ENCODE measurements at places on chromosomes 1 and 21.

DNA sequence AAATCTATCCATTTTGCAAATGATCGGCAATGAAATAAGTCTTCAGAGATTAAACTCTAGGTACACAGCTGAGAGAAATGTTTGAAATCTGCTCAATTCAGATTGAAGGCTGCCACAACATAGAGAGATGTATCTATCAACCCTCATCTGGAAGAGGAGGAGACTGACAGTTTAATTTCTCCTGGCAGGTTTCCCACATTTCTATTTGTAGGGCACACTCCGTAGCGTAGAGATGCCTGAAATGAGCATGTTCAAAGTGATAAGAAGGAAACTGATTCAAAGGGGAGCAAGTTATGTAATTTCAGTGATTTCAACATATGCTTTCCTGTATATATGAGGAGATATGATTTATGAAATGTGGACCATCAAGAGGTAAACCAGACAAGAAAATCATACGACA lies 44.1 kb downstream of the NIBAN1 start:
- DNase-seq = no peak

DNA sequence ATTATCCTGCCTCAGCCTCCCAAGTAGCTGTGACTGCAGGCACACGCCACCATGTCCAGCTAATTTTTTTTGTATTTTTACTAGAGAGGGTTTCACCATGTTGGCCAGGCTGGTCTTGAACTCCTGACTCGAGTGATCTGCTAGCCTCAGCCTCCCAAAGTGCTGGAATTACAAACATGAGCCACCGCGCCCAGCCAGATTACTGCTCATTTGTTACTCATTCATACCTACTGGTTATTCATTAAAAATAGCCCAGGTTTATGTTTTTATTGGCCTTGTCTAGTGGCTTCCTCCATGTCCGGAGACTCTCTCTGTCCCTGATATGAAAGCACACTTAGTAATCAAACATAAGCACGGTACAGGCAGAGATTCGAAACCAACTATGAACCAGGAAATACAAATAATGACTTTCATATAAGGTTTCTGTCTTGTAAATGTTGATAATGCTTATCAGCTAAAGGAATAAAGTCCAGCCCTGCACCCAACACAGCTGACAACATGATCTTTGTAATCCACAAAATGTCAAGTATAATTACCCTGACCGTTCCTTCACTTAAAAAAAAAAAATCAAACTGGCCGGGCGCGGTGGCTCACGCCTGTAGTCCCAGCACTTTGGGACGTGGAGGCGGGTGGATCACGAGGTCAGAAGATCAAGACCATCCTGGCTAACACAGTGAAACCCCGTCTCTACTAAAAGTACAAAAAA lies 50.4 kb upstream of the CXADR start:
- no peak for DNase-seq

DNA sequence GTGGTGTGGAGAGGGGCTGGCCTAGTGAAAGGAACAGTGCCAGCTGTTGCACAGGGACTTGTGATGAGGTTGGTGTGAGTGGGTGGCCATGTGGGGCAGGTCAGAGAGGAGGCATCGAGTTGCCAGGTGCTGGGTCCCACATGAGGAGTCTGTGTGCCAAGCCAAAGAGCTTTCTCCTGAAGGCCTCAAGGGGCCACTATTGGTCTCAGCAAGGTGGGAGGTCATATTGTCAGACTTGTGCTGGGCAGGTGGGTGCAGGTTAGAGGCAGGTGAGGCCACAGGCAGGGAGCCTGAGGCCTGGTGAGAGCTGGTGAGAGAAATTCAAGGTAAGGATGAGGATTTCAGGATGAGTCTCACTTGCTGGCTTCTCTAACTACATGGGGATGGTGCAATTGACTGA lies 256.8 kb downstream of the DISC1 start:
- no peak for DNase-seq

- DNase-seq = no peak
These were observed 131.0 kb downstream of the KCNK1 start for GRCh38 chr1:233744779-233745513.

DNA sequence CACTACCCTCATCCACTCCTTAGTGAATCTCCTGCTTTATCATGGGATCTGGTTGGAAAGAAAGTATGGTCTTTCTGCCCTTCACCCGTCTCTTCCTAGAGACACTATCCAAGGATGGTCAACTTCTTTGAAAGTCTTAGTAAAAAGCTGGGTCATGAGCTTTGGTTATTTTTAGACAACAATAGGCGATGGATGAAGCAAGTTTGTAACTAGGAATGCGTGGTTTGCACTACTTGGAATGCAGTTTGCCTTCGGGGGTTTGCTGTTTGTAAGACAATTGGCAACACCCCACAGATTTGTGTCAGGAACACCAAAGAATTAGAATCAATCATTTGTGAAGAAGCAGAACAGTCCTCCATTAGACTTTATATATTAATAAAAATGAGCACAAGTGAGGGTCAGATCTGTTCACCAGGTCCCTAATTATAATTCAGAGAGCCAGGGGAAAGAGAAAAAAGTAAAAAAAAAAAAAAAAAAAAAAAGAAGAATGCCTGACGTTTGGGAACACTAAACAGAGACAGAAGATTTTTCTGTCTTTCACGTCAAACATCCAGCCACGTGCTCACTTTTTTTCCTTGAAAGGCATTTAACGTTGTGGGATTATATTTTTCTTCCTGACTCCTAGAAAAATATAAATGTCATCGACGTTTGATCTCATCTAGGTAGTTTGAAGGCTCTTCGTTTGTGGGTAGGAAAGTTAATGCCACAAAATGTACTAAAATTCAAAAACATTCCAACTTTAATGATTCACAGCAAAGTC lies 60.7 kb upstream of the BTG3 start:
- no peak for DNase-seq

- DNase-seq = no peak
These were observed 42.8 kb upstream of the ENAH start for GRCh38 chr1:225695578-225696337.

DNA sequence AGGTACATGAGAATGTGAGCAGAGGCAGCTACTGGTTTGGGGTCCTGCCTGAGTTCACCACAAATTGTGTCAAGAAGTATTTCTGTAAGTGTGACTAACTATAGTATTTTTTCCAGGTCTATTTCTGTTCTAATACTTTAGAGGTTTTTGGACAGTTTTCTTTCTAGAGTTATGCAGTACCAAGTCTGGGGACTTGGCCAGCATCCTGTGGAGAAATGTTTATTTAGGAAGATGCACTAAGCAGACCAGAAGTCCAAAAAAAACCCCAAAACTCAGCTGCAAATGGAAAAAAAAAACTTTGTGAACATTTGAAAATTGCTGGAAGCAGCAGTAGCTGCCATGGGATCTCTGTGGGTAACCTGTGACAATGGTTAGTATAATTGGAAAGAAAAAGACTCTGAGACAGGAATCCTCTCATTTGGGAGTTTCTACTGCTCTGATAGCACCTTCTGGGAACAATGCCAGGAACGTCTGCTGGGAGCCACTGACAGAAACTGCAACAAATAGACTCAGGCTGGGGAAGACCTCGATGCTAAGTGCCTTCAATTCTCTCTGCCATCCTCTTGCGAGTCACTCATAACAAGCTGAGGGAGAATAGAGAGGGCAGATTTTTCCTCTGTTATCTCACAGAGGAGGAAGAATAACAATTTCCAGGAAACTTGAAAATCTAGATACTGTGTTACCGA lies 37.6 kb downstream of the OR10R2 start:
- no peak for DNase-seq

DNA sequence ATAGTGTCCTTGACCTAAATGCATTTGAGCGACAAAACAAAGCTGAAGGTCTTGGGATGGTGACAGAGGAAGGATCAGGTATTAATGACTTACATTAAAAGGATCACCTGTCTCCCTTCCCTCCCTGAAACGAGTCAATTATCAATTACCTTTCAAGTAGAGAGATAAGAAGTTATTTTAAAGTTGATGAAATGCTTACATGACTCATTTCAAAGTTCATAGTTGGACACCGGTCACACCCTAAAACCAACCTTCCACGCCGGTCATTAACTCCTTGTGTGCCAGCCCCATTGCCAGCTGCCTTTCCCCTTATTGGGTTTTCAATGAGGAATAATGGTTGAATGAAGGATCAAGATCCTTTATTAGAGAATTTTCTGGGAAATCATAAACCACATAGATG lies 129.8 kb downstream of the ZP4 start:
- no peak for DNase-seq

DNA sequence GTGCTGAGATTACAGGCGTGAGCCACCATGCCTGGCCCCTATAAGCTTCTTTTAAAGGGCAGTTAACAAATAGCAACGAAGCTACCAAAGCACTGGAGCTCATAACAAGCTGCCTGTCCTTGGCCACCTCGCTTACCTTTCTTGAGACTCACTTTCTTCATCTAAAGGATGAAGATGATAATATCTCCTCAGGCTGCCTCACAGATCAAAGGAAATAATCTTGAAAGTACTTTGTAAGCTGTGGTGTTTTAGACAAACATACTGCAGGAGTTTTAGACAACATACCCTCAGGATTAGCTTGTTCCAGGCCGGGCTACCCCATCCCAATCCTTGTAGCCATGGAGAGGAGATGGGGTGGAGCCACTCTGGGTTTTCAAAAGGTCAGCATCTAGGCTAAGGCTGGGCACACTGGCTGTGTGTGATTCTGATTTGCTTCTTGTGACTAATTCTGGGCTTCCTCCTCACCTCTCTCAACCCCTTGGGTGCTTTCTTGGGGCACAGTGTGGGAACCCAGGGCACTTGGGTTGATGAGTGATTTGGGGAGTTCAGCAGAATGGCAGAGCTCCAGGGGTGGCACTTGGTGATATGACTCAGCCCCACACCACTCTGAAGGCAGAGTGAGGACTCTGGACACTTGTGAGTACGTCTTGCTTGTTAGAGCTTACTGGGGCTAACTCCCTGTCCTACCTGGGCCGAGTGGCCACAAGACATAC lies 5.2 kb downstream of the GPR25 start:
- DNase-seq = no peak

GRCh38 chr1:203480525-203481084 lies 5.0 kb downstream of the PRELP start:
- DNase-seq = no peak

DNA sequence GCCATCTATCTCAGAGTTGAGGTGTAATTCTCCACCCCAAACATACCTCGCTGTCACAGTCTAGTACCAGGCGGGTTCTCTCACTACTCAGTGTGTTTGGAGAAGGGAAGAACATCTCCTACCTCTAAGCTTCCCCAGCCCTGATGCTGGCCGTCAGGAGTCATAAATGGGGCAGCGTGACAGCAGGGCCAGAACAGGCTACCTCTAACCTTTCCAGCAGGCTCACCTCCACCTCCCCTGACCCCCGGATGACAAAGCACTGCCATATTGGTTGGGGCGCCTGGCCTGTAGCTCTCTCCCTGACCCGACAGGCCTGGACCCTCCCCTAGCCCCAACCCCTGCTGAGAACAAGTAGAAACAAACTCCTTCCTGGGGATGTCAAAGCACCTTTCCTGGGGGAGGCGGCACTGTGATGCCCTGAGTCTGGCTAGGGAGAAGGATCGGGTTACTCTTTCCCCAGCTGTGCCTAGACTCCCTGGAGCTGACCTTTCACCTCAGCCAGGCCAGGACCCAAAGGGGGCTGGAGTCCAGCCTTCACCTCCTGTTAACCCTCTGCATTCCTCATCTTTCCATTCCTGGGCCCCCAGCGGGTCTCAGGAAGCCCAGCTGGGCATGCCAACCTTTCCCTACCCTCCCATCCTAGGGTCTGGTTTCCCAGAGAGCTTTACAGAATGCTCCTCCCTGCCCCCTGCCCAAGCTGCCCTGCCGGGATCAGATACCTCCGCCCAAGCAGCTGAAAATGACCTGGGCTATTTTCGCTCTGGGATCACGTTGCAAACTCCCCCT lies 34.2 kb downstream of the AHDC1 start:
- DNase-seq = no peak

DNA sequence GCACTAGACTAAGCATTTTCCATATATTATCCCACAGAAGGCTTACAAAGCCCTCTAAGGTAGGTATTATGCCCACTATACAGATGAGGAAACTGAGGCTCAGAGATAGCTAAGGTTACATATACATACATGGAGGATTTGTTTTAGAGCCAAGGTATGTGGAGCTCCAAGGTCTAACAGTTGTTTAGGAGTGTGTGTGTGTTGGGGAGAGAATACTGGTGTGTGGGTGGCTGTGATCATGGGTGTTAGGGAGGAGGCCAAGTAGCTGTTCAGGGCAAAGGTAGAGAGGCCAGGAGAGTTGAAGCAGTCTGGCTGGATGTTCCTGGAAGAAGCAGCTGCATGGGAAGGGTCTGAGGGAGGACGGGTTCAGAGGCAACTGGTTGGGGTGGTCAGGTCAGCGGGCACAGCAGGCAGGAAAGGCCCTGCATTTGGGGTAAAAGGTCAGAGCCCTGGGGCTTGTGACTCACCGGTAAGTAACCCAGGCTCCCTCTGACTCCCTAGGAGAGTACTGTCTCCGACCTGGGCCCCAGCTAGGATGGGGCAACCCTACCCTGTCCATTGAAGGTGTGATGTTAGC lies 5.1 kb upstream of the LDLRAP1 start:
- no peak for DNase-seq

- no peak for DNase-seq
These were observed 14.2 kb downstream of the RIMS3 start for GRCh38 chr1:40651138-40651857.

DNA sequence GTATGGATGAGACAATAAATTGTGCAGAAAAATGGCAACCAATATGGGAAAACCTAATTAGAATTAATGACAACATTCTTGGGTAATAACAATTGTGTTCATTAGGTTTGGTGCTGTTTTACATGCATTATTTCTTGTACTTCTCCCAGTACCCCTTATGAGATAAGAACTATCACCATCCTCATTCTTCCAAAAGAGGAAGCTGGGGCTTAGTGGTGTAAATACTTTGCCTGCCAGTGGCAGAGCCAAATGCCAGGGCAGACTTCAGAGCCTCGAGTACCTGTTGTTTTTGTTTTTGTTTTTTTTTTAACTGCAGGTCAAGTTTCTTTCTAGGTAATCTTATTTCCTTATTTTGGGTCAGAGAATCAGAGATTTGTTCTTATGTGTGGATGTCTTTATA lies 206.4 kb downstream of the RHOU start:
- no peak for DNase-seq

DNA sequence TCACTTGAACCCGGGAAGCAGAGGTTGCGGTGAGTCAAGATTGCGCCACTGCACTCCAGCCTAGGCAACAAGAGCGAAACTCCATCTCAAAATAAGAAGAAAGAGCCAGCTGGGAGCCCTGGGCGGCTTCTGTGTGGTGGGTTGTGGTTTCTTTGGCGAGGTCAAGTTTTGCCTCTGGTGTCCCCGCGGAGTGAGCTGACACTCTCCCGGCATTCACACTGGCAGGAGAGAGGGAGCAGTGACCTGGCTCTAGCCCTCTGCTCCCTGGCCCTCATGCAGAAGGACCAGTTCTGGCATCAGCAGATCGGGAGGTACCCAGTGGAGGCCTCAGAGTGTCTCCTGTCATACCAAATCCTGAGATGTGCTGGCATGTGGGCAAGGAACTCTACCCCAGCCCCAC lies 81.0 kb upstream of the VAMP3 start:
- no peak for DNase-seq

GRCh38 chr1:167435484-167435883 lies 82.8 kb downstream of the CD247 start:
- no peak for DNase-seq

DNA sequence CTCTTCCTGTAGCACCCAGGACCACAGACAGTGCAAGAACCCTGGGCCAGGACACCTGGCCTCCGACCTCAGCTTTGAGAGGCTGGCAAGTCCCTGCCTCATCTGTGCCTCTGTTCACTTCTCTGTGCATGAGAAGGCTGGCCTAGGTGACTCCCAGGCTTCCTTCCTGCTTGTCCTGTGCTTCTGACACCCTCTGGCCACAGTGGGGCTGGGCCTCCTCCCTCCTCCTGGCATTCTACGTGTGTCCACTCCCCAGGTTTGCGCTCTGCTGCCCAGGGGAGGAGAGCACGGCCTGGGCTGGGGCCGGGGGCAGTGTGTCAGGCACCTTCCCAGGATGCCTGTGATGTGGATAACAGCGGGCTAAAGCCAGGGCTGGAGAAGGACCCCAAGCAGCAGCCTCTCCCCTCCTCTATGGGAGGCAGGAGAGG lies 30.3 kb upstream of the PKP1 start:
- DNase-seq = no peak

All from activated B cell treated with CpG ODN at 0.5 μM for 24 hours (primary cell).